ENCODE measurements at places on chromosomes 16 and 17. TPM values are rescaled to one million over a fixed set of nuclear protein-coding genes. Genes with fewer than 3 reads are reported as not detected.

- no peak for DNase-seq
Measured at GRCh38 chr16:57413301-57413730, 8.7 kb downstream of the CCL17 start.

DNA sequence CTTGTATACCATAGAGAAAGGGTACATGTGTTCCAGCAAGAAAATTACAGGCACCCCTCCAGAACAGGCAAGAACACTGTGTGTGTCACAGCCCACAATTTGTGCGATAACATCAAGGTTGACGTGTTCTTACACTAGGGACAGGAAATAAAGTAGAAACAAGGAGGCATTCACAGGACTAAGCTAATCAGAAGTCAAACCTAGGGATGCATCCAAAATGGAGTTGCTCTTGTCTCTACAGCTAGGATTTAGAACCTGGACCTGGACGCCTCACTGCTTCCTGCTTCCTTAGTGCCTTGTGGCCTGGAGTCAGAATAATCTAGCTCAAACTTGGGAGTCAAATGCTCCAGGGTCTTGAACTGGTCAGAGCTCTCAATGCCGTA is 41.3 kb downstream of the GINS3 start:
- DNase-seq, result no peak

The PLEKHH3 gene
- total RNA-seq, result 16.8 TPM

DNA sequence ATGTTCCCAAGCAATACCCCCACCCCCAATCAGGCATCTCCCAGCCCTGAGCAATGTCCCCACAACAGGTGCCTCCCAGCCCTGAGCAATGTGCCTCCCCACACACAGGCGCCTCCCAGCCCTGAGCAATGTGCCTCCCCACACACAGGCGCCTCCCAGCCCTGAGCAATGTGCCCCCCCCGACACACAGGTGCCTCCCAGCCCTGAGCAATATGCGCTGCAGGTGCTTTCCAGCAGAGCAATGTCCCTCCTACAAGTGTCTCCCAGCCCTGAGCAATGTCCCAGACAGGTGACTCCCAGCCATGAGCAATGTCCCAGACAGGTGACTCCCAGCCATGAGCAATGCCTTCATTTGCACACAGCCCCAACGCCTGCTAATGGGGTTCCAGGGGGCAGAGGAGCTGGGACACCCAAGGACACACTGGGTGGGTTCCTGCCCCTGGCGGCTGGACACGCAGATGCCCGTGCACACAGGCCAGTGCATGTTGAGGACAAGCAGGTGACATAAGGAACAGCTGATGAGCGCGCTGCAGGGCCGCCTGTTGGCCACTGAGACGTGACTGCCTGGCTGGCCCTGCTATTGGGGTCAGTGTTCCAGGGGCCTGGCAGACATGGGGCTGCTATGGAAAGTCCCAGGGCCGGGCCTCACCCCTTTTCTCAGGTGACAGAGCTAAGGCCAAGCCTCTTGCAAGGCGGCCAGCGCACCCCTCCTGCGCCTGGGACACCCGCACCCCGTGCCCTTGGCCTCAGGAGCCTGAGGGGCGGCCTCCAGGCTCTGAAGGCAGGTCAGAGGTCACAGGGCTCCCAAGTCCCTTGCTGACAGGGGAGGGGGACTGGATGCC is 26.9 kb upstream of the PABPN1L start:
- no peak for DNase-seq

The SKAP1 gene
- total RNA-seq, result 1.1 TPM

DNA sequence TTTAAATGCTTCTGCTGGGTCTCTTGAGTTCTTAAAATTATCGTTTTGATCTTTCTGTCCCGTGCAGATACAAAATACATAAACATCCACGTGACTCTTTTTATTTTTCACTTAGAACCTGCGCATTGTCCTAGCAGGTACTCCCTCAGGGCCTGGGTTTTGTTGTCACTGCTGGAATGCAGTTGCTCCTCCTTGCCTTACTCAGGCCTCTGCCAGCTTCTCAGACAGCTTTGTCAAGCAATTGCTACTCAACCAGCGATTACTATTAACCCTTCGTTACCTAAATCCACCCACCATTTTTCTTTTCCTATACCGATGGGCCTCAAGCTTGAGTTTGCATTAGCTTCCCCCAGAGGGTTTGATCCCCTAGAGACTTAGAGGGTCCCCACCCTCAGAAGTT is 405.9 kb upstream of the RBFOX1 start:
- DNase-seq, result no peak

The CTNS gene
- 21.6 TPM for total RNA-seq

DNA sequence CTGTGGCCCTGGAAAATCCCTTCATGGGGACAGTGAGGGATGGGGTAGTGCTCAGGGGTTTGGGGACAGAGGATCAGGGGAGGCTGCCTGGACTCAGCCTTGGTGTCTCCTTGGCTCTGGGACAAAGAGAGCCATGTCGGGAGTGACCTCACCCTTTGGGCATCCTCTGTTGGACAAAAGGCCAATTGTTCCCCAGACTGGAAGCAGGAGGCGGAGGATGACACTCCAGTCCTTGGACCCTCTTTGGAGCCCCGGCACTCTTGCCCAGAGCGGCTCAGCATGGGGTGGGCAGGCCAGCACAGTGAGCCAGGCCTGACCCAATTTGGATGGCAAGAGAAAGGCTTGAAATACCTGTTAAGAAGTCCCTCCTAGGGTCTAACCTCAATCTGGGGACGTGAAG is 39.4 kb upstream of the PHB1 start:
- DNase-seq, result no peak

The CACNG3 gene
- not detected for total RNA-seq

The RFWD3 gene
- total RNA-seq, result 14.7 TPM

GRCh38 chr17:41860254-41860931 is 4.8 kb downstream of the KLHL11 start:
- no peak for DNase-seq

DNA sequence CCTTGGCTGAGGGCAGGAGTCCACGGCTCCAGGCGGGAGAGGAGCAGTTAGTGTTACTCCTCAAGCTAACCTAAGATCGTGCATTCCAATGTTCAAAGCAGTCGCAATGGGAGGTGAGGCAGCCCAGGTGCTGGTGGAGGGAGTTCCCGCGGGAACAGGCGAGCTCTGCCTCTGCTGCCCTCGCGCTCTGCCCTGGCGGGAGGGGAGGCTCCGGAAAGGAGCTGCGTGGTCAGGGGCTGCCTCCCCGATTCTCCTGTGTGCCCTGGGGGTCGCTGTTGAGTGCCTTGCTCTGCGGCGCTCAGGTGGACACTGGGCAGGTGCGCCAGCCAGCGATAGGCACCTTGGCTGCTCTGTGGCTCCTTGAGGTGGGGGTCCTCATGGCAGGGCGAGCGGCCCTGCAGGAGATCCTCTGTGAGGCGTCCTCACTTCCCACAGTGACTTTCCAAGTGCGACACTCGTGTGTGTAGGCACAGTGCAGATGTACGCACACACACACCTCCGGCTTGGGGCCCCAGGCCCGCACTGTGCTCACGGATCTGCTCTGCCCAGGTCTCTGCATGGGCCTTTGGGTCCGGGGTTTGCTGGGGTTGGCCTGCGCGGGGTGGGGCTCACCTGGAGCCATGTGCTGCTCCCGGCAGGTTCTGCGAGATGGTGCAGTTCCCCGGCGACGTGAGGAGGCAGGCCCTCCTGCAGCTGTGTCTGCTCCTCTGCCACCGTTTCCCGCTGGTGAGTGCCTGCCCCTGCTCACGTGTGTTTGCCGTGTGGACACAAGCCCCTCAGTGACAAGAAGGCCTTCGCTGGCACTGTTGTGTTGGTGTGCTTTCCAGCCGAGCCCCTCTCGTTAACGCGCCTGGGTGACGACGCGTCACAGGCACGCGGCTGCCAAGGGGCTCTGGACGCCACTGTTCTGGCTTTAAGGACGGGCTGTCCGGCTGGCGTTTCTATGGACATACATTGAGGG is 97.9 kb upstream of the ZNF750 start:
- DNase-seq, result peak; percentile 85

- DNase-seq, result no peak
Measured at GRCh38 chr17:74994440-74994839, 7.0 kb downstream of the CDR2L start.

DNA sequence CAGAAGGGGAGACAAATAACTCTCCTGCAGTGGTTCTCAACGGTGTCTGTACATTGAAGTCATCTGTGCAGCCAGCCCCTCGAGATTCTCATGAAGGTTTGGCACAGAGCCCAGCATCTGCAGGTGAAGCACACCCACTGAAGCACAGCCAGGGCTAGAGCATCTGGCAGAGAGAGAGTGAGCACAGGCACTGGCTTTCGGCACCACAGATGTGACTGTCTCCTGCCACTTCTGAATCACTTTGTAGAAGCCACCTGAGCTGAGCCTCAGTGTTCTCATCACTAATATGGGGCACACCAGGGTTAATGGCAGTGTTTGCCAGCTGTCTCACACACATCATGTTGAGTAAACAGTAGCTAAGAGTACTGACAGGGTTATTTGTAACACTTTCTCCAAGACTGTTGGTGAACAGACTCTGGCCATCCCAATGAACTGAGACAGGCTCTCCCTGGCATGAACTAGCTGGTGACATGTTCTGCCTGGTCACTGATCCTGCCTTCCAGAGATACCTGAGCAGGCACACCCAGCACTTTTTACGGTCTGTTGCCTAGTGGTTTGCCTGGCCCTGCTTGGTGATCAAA is 10.9 kb downstream of the HSPB9 start:
- no peak for DNase-seq

DNA sequence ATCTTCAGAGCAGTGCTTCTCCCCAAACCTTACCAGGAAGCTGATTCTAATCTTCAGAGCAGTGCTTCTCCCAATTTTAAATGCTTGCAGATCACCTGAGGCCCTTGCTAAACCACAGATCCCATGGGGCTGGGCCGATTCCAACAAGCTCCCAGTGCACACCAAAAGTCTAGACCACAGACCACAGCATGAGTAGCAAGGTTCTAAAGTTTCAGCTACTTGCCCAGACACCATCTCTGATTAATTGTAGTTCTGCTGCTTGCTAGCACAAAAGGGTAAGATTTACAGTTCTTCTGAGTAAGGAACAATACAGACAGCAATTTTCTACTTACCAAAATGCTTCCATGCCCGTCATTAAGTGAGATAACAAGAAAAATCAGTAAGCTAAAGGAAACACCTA is 12.2 kb downstream of the CLEC3A start:
- DNase-seq, result no peak

DNA sequence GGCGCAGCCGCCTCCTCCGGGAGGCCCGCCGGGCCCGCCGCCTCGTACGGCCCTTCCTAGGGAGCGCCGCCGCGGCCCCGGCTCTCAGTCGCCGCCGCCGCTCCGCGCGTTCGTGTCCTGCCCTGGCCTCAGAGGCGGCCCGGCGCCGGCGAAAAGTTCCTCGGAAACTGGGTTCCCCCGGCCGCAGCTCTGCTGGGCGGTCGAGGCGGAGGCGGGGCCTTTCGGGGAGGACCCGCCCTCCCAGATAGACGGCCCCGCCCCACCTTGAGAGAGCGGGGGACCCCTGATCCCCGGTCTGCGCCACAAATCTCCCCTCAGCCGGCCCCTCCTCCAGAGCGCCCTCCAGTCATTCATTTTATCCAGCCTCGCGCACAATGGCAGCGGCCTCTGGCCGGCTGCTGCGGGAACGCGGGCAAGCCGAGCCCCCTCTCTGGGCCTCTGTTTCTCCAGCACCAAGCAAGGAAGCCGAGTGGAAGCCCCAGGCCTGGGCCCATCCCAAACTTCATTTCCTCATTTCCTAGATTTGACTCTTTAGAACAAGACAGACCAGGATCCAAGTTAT is at the start of gene SREBF1:
SREBF1 (minus strand) TSS at position 169 of the 562 bp plus-strand sequence. CDS start 169 bp downstream, outside the sequence.
- DNase-seq, result no peak

DNA sequence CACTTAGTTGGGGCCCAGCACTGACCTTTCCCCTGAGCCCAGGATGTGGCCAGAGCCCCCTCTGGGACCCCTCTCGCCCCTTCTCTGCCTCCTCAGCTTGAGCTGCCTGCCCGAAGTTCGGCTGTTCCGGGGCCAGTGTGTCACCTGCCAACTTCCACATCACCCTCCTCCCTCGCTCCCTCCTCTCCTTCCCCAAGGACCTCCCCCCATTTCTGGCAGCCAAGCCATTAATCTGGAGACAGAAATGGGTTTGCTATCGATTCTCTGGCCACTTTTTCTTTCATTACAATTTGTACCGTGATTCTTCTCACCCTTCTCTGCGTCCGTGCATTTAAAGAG is 8.8 kb upstream of the ADAM11 start:
- DNase-seq, result no peak

DNA sequence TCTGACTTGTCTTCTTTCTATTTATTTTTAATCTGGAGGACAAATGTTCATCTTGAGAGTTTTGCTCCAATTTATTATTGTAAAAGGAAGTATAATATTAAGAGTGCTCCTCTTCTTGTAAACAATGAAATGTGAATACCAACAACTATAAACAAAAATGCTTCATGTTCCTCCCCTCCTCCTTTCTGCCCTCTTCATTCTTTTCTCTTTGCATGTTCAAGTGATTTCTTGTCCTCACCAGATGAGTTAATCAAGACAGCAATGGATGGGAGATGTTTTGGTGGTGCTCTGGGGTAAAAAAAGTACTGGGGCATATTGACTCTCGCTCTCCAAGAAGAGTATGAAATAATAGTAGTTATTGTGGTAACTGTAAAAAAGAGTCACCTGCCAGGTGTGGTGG is 24.3 kb downstream of the ITGB3 start:
- no peak for DNase-seq

DNA sequence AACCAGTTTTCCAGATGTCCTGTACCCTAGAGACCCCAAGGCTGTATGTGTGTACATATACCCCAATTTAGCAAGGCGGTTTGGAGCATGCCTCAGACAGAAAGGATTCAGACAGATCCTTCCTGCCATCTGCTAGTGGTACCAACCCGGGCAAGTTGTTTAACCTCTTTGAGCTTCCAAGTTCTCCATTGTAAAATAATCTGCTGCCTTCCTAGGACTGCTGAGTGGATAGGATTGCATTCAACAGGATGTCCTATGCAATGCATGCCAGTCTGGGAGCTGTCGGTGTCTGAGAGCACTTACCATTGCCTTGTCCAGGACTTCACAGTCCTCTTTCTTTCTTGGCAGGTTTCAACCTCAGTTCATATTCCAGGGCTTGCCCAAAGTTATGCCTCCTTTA is 1.9 kb downstream of the CDH13 start:
- no peak for DNase-seq

DNA sequence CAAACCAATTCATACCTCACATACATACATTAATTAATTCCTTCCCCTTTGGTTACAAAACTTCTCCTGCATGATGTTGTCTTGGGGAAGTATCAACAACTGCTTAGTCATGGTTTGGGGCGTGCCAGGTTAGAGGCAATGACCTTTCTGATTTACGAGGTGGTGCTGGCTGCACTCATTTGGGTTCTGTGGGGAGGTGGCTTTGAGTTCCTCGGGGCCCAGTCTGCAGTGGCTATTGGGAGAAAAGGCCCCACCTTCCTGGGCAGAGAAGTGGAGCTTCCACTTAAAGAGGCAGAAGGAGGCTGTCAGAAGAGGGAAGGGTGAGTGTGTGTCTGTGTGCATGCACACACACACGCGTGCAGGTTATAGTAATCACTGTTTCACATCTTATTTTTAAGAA is 10.2 kb upstream of the ETV4 start:
- DNase-seq, result no peak

DNA sequence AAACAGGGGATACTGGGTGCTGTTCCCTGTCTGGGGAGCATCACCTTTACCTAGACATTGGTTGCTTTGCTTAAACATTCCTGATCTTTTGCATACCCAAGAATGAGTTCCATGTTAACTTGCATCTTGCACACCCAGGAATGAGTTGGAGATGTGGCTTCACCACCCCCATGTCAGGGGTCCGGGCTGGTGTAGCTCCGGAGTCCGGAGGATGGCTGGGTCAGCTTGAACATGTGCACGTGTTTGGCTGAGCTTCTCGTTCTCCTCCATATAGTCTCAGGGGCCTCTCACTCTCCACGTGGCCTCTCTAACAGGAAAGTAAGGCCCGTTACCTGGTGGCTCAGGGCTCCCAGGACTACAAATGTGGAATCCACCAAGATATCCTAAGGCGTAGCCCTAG is 18.2 kb upstream of the AMZ2 start:
- no peak for DNase-seq

All from mesenteric fat pad (tissue), 1 donor.